Stimulated activated CD8-positive, alpha-beta memory T cell treated with anti-CD3 and anti-CD28 coated beads, Interleukin-4, amount 100 ng/mL, for 4 hours (primary cell): ENCODE measurements at places on chromosomes 3 and 15.

GRCh38 chr3:167851749-167852148 lies 116.2 kb downstream of the SERPINI1 start:
- DNase-seq, result no peak

- no peak for DNase-seq
Observed at GRCh38 chr15:72276326-72276700, 4.0 kb upstream of the PARP6 start.

DNA sequence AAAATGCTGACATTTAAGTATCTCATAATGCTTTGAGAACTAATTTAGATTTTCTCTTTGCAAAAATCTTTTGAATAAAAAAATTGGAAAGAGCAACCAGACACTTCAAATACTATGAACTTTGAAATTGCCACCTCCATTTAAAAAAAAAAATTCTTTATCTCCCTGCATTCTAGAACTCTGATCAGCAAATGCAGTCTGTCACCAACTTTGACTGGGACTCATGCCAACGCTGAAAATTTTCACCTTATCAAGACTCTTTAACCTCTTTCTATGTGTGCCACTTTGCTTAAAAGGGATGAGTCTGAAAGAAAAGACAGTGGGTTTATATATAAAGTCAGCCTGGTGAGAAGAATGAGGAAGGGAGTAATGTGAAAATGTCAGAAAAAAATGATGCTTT lies 191.2 kb upstream of the ARPP21 start:
- DNase-seq, result no peak

DNA sequence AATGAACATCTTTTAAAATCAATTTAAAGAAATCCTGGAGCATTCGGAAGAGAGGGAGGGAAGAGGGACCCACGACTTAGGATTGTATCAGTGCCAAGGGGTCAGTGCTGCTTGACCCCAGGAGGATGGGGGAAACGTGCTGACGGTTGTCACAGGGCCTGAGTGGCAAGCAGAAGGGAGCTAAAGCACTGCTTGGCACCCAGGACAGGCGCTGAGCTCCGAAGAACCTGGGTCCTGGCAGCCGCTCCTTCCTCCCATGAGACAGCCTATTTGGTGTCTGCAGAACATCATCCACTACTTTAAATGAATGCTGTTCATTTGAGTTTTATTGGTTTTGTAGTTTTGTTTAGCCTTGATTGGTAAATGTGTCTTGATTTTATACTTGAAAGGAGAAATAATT lies 54.5 kb downstream of the RGMA start:
- no peak for DNase-seq

GRCh38 chr3:23726811-23727548 lies 78.8 kb upstream of the UBE2E1 start:
- DNase-seq, result no peak

GRCh38 chr15:52114261-52115055 lies 1.9 kb upstream of the BCL2L10 start:
- no peak for DNase-seq
